ENCODE measurements at places on chromosomes 2 and 18.

DNA sequence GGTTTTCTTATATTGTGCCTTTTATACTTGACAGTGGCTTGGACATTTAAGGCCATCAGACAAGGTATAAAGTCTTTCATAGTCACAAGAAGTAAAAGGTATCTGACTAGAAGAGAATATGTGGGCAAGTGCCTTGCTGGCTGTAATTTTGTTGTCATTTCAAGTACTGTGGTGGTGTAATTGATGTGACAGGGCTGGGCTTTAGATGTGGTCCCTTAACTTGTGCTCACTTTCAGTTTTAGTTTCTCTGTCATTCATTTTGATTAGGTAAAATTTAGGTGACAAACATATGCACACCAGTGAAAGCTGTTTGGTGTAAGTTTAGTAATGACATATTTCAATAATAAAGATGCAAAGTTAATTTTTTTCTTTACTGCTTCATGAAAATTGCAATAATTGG lies 31.2 kb upstream of the TBR1 start:
- peak; percentile 32 for DNase-seq

GRCh38 chr2:100359576-100359975 lies 37.3 kb upstream of the LONRF2 start:
- no peak for DNase-seq

- DNase-seq: no peak
Measured at GRCh38 chr2:25043241-25043867, 1.5 kb downstream of the EFR3B start.

DNA sequence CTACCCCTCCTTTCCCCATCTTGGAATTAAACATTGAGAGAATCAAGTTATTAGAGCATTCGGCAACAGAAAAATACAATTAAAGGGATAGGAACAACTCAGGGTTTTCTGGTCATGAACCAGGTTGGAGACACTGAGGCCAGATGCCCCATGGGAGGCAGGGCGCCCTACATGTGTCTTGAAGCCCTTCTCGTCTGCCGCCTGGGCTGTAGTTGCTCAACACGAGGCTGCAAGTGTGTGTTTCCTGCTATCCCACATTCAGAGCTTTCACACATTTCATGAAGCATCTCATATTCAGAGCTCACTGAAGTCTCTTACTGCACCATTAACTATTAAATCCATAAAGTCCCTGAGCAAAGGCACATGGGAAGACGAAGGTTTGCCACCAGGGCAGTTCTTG lies 28.8 kb downstream of the TTC39C start:
- DNase-seq: no peak

GRCh38 chr18:48345596-48345995 lies 63.6 kb downstream of the ZBTB7C start:
- DNase-seq: no peak
